ENCODE measurements at places on chromosomes 11 and 22. TPM values are rescaled to one million over a fixed set of nuclear protein-coding genes. Genes with fewer than 3 reads are reported as not detected.

GRCh38 chr11:19557185-19557584, 155.5 kb upstream of the NAV2 start:
- DNase-seq = no peak

GRCh38 chr11:105432241-105432995, 177.5 kb upstream of the GRIA4 start:
- DNase-seq = no peak

DNA sequence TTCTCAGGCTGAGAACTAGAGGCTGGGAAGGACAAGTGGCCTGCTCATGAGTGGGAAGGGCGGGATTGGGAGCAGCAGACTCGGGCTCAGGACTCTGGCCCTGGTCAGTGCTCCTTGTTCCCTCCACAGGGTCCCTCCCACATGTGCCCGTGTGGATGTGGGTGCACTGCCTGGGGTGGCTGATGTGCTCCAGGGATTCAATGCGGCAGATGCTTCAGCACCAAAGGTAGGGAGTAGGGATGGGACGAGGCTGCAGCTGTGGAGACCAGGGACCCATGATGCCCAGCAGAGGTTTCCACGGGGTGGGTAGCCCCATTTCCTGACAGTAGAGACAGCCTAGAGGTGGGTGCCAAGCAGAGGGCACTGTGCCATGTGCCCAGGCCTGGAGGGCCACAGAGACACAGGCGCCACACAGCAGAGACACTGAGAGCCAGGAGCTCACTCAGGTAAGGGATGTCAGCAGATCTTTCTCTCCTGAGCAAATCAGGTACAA, 89.5 kb downstream of the GGTLC2 start:
- no peak for DNase-seq

DNA sequence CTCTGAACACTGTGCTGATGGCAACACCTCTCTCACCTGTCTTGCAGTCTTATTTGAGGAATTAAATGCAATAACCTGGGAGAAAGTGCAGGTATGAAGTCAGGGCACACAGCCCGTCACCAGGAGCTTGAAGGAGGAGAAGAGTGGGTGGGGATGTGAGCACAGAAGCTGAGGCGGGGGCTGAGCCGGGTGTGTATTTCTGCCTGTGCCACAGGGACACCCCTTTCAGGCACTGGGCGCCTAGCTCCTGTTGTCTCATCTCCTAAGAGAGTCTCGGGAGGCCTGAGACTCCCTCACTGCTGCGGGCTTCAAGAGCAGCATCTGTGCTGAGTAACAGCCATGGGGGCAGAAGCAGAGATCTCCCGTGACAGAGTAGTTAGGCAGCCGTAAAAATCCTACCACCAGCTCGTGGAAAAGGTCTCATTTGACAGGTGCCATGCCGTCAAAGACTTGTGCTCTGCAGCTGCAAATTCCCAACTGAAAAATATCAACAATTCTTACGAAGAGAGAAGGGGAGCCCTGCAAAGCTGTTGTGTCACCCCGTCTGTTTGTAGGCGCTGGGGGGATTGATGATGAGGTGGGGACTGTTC, 26.8 kb downstream of the PARVB start:
- no peak for DNase-seq

- DNase-seq = no peak
These were observed 19.9 kb downstream of the UNC93B1 start for GRCh38 chr11:67983951-67984350.

Gene OR5B21
- not detected for total RNA-seq

Gene FOLH1
- total RNA-seq = not detected

Gene CEP164
- total RNA-seq = 21.5 TPM
